ENCODE measurements at places on chromosomes 11 and 22.

DNA sequence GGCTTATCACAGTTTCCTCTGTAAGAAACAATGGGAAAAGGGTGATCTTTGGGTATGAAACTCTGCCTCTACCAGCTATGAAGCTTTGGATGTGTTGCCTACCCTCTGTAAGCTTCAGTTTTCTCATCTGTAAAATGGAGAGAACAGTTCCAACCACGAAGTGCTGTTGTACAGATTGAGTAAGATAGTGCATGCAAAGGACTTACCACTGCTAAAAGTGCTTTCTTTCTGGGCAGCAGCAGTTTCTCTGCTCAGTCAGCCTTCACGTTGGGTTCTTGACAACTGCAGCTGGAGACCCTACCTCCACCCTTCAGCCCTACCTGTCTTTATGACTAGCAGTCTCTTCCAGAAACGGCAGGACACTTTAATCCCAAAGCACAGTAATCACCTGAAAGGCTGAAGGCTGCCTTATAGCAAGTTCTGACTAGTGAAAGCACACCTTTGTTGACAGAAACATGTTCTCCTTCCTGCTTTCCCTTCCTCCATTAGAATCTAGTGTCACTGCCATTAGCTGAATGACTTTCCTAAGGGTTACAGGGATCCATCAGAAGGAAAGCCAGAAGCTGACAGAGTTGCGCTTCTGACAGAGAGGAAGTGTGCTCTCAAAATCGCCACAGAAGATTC lies 91.4 kb downstream of the RPL27A start:
- DNase-seq, result no peak

GRCh38 chr22:43479301-43479950 lies 67.6 kb downstream of the MPPED1 start:
- DNase-seq, result no peak

GRCh38 chr11:15617126-15617525 lies 502.4 kb downstream of the INSC start:
- DNase-seq, result no peak

- DNase-seq, result no peak
Observed at GRCh38 chr11:3888876-3889275, 33.4 kb downstream of the STIM1 start.

GRCh38 chr11:111355956-111356659 lies 23.0 kb downstream of the POU2AF1 start:
- no peak for DNase-seq

GRCh38 chr11:118715245-118715831 lies 35.9 kb upstream of the TREH start:
- no peak for DNase-seq
